Immature natural killer cell (primary cell): ENCODE measurements at places on chromosomes 3 and 15.

DNA sequence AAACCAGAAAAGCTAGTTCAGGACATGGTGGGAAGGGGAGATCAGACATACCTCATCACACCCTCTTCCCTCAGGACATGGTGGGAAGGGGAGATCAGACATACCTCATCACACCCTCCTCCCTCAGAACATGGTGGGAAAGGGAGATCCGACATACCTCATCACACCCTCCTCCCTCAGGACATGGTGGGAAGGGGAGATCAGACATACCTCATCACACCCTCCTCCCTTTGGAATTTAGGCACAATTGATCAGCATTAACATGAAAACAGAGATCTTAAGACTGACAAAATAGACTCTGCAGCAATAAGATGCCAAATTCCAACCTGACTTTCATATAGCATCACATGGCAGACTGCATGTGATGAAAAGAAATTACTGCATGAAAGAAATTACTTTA lies 412.7 kb upstream of the ZNF717 start:
- no peaks in the 10 kb centered on the region for H3K27me3 ChIP-seq
- no peaks in the 10 kb centered on the region for H3K4me1 ChIP-seq
- H3K4me3 ChIP-seq = no peak overlapping the region
- H3K27ac ChIP-seq = no peak overlapping the region

- H3K27me3 ChIP-seq = no peaks in the 10 kb centered on the region
- H3K27ac ChIP-seq = no peak overlapping the region
- no peak overlapping the region for H3K4me3 ChIP-seq
- peaks cover 14% of the 10 kb centered on the region for H3K36me3 ChIP-seq
Observed at GRCh38 chr3:4716706-4717362, 223.7 kb downstream of the ITPR1 start.

DNA sequence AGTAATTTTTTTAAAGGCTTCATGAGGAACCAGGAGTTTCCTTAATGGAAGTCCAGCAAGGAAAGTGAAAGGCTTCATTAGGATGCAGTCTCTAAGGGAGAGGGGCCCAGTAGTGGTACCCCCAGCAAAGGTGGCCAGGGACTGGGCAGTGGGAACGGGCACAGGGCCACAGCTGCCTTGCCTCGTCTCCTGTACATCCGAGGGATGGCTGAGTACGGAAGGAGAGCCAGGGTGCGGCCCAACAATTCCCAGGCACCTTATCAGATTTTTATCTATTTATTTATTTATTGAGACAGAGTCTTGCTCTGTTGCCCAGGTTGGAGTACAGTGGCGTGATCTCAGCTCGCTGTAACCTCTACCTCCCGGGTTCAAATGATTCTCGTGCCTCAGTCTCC lies 14.5 kb downstream of the SEMA3G start:
- no peaks in the 10 kb centered on the region for H3K36me3 ChIP-seq
- no peak overlapping the region for H3K27ac ChIP-seq
- H3K4me1 ChIP-seq = no peaks in the 10 kb centered on the region
- H3K27me3 ChIP-seq = peaks cover 2% of the 10 kb centered on the region
- no peak for DNase-seq
- H3K4me3 ChIP-seq = no peak overlapping the region

DNA sequence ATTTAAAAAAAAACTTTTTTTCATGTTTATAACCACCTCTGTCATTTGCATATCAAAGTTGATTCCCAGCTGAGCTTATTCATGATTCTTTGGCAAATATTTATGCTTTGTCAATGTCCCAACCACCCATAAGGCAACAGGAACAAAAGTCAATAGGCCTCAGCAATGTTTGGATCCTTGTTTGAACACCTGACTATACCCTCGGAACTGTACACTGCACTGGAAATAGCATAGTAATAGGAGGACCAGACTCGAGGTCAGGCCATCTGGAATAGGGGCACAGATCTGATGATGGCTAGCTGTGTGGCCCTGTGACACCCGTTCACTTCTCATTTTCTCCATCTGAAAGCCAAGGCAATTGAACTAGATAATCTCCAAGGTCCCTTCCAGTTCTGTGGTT lies 301.7 kb upstream of the ATP11B start:
- H3K36me3 ChIP-seq = no peaks in the 10 kb centered on the region
- no peak overlapping the region for H3K27ac ChIP-seq
- no peaks in the 10 kb centered on the region for H3K4me1 ChIP-seq
- H3K4me3 ChIP-seq = no peak overlapping the region

DNA sequence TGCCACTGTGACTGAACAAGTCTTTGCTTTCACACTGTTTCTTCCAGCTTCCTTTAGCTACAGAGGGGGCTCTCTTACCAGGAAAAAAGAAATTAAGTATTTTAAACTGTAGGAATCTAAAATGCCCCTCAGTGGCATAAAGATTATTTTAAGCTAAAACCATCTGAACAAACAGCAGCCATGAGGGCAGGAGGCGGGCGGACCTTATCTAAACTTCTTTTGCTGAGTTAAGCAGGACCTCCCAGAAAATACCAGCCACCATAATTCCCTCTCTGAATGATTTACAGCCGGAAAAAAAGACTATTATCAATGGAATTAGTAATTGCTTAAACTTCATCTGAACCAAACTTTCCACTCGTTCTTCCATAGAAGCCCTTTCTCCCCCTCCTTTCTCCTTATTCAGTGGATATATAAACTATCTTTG lies 5.2 kb upstream of the TOPAZ1 start:
- no peaks in the 10 kb centered on the region for H3K36me3 ChIP-seq
- DNase-seq = no peak
- H3K4me1 ChIP-seq = peaks cover 9% of the 10 kb centered on the region
- peaks cover 3% of the 10 kb centered on the region for H3K27me3 ChIP-seq
- no peak overlapping the region for H3K4me3 ChIP-seq
- H3K27ac ChIP-seq = no peak overlapping the region

- no peak overlapping the region for H3K4me3 ChIP-seq
- no peaks in the 10 kb centered on the region for H3K4me1 ChIP-seq
- H3K36me3 ChIP-seq = no peaks in the 10 kb centered on the region
- H3K27me3 ChIP-seq = peaks cover 5% of the 10 kb centered on the region
- no peak for DNase-seq
Observed at GRCh38 chr15:57323806-57324589, 52.3 kb upstream of the CGNL1 start.

DNA sequence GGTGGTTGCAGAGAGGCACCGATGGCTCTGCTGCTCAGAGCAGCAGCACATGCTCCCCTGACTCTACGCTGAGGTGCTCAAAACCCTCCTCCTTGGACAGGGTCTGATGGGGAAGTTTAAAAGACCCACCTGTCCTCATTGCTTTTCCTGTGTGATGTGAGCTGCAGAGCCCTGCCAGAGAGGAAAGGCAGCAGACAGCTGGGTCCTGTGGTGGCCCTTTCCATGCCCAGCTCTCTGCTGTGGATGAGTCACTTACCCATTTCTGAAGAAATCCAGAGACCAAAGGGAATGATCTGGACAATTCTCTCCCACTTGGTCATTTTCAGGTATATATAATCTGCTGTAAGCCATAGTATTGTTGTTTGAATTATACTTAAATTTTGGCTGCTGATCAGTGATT lies 121.7 kb downstream of the CHDH start:
- H3K4me1 ChIP-seq = no peaks in the 10 kb centered on the region
- H3K4me3 ChIP-seq = no peak overlapping the region
- no peaks in the 10 kb centered on the region for H3K36me3 ChIP-seq
- H3K27me3 ChIP-seq = peaks cover 5% of the 10 kb centered on the region
- H3K27ac ChIP-seq = no peak overlapping the region

- H3K27ac ChIP-seq = peak overlapping the region; percentile 96
- H3K4me1 ChIP-seq = peaks cover 52% of the 10 kb centered on the region
- DNase-seq = peak; percentile 75
Observed at GRCh38 chr3:195895861-195896360, 12.4 kb downstream of the TNK2 start.

DNA sequence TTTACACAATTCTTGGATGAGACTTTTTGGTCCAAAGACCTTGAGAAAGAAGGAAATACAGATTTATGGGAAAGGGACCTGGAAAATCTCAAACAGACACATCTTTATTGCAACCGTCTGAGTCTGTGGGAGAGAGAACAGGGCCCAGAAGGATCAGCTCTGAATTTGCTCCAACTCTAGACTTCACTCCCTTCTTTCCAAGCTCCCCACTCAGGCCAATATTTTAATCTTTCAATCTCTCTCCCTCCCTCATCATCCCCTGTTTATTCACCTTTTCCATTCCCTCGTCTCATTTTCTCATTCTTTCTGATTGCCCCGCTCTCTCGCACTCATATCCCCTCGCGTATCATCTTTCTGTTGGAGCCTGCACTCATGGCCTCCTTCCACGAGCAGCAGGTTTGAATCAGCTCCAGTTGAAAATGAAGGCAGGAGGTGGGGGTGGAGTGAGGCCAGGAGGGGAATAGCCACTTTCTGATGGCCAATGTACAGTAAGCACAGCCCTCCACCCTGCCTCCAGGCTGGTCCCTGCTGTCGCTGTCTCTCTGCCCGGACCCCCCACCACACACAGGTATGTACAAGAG lies 63.6 kb upstream of the BOC start:
- no peak overlapping the region for H3K27ac ChIP-seq
- H3K4me1 ChIP-seq = no peaks in the 10 kb centered on the region
- no peak overlapping the region for H3K4me3 ChIP-seq
- H3K27me3 ChIP-seq = peaks cover 1% of the 10 kb centered on the region
- no peak for DNase-seq
- no peaks in the 10 kb centered on the region for H3K36me3 ChIP-seq

- no peak for DNase-seq
- no peaks in the 10 kb centered on the region for H3K27me3 ChIP-seq
- no peak overlapping the region for H3K27ac ChIP-seq
- H3K36me3 ChIP-seq = no peaks in the 10 kb centered on the region
- H3K4me1 ChIP-seq = no peaks in the 10 kb centered on the region
Observed at GRCh38 chr3:52019352-52020080, 23.8 kb upstream of the RPL29 start.

DNA sequence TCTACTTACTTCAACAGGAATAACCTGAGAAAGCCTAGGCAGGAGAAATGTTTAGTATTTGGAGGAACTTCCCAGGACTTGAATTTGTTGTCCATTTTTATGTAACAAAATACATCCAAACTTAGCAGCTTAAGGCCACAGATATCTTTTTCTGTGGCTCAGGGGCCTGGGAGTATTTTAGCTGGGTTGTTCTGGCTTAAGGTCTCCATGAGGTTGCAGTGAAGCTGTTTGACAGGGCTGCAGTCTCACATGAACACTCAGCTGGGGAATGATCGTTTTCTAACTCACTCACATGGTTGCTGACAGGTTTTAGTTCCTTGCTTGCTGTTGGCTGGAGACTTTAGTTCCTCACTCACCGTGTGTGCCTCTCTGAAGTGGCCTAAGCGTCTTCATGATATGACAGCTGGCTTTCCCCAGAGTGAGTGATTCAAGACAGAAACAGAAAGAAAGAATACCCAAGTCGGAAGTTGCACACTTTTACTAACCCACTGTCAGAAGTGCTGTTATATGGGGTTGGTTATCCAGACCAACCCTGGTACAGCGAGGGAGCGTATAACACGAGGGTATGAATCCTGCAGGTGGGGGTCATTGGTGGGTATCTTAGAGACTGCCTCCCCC lies 229.7 kb upstream of the TBL1XR1 start:
- peak overlapping the region; percentile 50 for H3K4me3 ChIP-seq
- H3K36me3 ChIP-seq = peaks cover 3% of the 10 kb centered on the region
- DNase-seq = peak; percentile 50
- peak overlapping the region; percentile 85 for H3K27ac ChIP-seq
- peaks cover 3% of the 10 kb centered on the region for H3K27me3 ChIP-seq
